ENCODE measurements at places on chromosomes 2 and 18.
A peak's percentile ranks its signal among the peaks of the same experiment; 100 is the strongest.

DNA sequence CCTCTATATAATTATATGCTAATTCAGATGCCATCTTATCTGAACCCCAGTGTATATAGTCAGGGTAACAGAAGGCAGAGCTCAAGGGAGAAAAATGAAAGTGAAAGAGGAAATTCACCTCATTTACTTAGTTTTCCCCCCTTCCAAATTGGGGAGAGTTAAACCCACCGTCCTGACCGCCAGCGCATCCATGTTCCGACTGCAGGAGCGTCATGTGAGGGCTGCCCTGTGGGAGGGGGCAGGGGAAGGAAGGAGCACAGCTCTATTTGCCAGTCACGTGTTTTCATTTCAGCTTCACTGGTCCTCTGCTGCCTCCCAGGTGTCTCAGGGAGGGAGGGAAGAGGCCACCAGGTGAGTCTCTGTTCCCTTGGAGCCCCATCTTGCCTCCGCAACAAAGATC is 13.2 kb downstream of the CNNM4 start:
- peak; percentile 70 for DNase-seq

DNA sequence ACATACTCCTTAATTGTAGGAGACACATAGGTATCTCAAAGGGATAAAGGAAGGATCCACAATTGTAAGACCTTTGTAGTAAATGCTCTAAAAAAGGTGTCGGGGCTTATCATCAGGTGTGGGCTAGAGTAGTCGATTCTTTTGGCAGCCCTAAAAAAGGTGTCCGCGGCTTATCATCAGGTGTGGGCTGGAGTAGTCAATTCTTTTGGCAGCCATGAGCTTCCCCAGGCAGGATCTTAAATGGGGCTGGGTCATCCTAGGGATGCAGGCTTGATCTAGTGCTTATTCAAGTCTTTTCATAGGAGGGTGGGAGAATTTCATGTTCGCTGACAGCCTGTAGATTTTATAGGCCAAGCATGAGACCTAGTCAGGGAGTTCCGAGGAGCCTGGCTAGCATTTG is 406.4 kb upstream of the VWC2L start:
- no peak for DNase-seq

DNA sequence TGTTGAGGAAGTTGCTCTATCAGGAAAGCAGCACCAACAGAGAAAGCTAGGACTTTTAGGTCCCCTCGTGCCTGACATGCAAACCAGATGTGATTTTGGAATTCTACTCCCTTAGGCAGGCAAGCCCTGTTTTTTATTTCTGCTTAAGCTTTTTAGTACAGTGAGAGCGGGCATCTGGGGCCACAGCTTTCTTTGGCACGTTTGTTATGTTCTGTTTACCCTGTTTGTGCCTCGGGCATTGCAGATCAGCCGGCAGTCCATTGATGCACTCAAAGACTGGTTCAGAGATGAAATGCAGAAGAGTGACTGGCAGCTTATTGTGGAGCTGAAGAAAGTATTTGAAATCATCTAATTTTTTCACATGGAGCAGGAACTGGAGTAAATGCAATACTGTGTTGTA is 61.9 kb downstream of the EIF5B start:
- DNase-seq, result no peak

DNA sequence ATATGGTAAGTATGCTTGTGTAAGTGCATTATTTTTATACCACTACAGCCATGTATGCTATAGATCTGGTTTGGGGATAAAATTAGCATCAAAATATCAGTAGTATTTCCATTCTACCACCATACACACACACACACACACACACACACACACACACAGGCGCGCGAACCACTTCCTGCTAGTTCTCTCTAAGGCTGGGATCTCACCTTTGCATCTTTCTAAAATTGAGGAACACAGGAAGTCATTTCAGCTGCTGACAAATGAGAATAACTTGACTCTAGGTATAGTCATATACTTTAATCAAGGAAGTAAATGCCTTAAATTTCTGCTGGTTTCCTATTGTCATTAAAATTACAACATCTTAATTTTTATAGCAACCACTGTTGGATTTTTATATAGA is 72.5 kb downstream of the RBM43 start:
- DNase-seq, result peak; percentile 41

- no peak for DNase-seq
Measured at GRCh38 chr2:108869542-108869941, 83.0 kb downstream of the CCDC138 start.

DNA sequence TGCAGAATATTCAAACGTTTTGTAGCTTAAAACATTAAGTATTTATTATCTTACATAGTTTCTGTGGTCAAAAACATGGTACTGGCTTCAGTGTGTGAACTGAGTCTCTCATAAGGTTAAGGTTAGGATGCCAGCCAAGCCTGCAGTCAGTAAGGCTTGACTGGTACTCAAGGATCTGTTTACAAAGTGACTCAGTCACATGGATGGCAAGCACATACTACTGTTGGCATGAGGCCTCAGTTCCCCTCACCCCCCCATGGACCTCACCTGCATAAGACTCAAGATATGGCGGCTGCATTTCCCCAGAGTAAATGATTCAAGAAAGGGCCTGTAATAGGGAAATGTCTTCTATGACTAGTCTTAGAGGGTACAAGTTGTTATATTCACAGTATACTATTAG is 1167.5 kb downstream of the DPP10 start:
- DNase-seq, result no peak

DNA sequence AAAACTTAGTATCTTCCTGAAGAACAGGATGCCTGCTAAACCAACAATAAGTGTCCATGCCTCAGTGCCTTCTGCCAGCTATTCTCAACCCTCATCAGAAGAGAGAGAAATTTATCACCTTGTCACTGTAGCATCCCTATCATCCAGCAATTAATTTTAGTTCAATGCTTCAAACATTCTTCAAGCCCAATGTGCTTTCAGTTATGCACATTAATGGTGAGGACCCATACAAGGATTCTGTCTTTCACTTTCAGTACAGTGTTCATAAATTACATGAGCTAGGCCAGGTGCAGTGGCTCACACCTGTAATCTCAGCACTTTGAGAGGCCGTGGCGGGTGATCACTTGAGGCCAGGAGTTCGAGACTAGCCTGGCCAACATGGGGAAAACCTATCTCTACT is 47.0 kb upstream of the MSH6 start:
- no peak for DNase-seq

GRCh38 chr2:240195316-240195861 is 54.9 kb upstream of the OTOS start:
- DNase-seq, result no peak

DNA sequence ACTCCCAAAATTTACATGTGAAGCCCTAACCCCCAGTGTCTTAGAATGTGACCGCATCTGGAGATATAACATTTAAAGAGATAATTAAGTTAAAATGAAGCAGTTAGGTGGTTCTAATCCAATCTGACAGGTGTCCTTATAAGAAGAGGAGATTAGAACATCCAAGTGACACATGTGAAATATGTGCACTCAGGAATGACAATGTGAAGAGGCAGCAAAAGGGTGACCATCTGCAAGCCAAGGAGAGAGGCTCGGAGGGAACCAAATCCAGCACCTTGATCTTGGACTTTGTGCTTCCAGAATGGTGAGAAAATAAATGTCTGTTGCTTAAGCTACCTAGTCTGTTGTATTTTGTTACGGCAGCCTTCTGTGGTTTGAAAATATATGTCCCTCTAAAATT is 165.4 kb downstream of the FIGN start:
- DNase-seq, result no peak

Measured in activated naive CD4-positive, alpha-beta T cell treated with anti-CD3 and anti-CD28 coated beads for 36 hours (primary cell).